ENCODE measurements at places on chromosomes 5 and 9.

DNA sequence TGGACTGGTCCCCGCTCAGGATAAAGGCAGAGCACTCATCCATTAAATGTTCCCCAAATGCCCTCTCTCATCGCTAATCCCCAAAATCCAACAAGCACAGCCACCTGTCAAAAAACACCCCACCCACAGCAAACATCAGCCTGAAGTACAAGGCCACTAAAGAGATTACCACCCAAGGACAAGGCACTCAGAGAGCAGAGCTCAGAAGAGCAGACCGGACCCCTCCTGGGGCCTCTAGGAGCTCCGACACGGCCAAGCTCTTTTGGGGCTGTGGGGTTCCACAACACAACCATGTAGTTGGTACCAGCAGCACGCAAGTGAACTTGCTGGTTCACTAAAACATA lies 9.8 kb downstream of the VDAC1 start:
- peak; percentile 25 for DNase-seq

DNA sequence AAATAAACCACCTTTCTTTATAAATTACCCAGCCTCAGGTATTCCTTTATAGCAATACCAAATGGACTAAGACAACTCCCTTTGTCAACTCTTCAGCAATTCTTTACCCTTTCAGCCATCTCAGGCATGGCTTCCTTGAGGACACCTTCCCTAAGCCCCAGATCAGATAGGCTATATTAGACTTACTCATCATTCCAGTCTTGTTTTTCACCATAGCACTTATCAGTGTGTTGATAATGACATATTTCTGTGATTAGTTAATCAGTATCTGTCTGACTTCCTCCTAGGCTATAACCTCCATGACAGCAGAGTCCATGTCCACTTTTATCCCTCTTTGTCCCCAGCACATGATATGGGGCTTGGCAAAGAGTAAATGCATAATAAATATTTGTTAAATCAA lies 238.1 kb downstream of the ACTL7B start:
- no peak for DNase-seq

- DNase-seq, result no peak
These were observed 35.8 kb downstream of the PIK3R1 start for GRCh38 chr5:68251386-68251785.

- DNase-seq, result no peak
These were observed 163.8 kb downstream of the GADD45G start for GRCh38 chr9:89768650-89769071.

- no peak for DNase-seq
These were observed 97.6 kb upstream of the ZNF366 start for GRCh38 chr5:72604798-72605154.

- DNase-seq, result no peak
These were observed 59.0 kb upstream of the KLF4 start for GRCh38 chr9:107548298-107549142.

DNA sequence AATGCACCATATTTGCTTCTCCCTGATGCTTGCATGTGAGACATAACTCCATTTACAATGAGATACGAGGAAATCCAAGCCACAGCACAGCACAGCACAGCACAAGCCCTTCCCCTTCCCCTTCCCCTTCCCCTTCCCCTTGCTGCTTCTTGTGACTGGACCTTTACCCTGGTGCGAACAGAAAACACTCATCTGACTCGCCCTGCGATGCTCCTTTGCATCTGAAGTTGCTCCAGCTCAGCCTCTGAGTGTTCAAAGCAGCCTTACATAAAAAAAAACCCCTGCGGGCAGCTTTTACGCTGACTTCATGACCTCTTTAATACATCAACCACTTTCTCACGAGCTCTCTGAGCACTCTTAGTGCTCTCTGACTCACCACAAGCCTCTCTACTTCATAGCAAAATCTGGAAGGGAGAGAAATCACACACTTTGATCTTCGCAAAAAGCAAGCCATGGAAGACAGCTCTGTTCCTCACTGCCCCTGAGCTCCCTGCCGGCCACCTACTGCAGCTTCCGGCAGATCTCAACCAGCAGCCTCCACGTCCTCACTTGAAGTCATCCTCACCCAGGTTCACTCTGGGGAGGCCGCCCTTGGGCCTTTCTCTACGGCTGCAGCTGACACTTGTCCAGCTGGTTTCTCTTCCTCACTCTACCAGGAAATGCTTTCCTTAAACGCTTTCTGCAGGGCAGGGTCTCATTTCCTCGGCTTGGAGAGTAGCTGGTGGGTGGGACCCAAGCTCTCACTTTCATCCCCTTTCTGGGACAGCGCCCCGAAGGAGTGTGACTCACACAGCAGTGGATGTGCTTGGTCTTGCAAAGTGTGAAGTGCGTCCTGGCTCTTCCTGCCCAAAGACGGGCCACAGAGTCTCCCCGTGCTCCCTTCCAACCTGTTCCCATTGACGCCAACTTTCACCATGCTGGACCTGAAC lies 5.3 kb downstream of the SLC34A1 start:
- peak; percentile 93 for DNase-seq

DNA sequence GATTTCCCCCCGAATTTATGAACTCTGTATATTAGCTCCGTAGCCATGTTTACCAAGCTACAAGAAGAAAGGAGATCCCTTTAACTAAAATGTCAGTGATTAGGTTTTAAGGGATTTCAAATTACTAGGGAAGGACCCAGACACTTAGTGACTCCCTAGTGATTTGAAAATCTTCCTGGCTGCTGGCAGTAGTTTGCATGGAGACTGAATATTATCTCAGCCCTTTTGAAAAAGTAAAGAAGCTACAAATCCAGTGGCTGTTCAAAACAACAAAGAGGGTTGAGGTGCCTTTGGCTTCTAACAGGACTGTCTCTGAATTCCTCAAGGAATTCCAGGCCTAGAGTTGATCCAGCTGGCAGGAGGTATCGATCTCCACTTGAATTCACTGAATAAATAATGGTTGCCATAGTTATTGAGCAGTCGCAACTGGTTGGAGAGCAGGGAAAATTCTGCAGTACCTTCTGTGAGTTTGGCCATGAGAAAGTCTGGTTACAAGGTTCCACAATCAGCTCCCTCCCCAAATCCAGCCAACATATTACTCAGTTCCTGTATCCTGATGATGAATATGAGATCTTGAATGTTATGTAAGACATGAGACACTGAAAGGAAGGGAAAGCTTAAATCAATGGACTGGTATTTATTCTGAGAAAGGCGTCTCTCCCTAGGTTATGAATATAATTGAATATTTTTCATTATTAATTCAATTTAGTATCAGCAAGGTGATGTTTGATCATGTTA lies 37.7 kb downstream of the NR4A3 start:
- no peak for DNase-seq

GRCh38 chr5:124697933-124698591 lies 48.4 kb downstream of the ZNF608 start:
- DNase-seq, result no peak
